ENCODE measurements at places on chromosomes 1 and 21.

DNA sequence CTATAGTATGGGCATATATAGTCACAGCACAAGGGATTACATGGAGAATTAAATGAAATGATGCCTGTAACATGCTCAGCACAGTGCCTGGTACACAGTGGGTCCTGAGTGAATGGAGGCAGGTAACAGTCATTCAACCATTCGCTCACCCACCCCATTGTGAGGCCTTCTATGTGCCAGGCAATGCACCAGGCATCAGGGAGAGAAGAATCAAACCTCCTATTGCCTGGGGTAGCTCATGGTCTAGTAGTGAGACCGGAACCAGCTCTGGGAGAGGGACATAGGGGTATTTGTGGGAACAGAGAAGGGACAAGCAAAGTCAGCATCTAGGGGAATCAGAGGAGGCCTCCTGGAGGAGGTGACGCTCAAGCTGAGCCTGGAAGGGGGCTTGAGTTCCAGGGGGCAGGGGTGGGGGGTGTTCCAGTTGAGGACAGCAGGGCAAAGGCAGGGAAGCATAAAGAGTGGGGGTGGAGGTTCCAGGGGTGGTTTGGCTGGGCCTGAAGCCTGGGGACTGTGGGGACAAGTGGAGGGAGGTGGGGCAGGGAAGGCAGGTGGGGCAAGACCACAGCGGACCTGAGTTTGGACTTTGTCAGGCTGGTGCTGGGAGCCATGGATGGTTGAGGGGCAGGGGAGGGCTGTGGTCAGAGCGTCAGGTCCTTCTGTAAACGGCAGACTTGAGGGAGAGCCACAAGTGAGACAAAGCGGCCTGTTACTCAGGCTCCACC, 591.6 kb downstream of the PTPRU start:
- DNase-seq, result no peak

- no peak for DNase-seq
These were observed 1995.1 kb downstream of the MRPL39 start for GRCh38 chr21:23612210-23612609.

GRCh38 chr1:163771637-163772036, 449.9 kb downstream of the NUF2 start:
- no peak for DNase-seq

- no peak for DNase-seq
These were observed 41.6 kb upstream of the MROH9 start for GRCh38 chr1:170893655-170894297.

GRCh38 chr1:197152662-197153061, 6.2 kb upstream of the ASPM start:
- DNase-seq, result no peak

DNA sequence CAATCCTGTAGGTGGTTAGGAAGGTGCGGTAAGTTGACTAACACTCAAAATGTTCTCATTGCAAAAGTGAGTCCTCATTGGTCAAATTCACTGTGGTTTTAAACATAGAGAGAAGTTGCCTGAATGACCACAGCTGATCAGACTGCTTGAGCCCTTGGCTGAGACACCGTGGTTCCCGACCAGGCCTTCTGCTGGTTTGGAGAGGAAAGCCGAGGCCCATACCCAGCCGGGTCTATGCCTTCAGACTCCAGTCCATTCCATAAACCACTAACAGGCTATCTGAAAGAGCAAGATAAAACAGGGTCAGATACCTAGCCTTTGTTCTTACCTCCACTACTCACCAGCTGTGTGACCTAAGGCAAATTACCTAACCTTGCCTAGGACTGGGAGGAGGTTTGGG, 133.9 kb downstream of the LMX1A start:
- DNase-seq, result no peak

DNA sequence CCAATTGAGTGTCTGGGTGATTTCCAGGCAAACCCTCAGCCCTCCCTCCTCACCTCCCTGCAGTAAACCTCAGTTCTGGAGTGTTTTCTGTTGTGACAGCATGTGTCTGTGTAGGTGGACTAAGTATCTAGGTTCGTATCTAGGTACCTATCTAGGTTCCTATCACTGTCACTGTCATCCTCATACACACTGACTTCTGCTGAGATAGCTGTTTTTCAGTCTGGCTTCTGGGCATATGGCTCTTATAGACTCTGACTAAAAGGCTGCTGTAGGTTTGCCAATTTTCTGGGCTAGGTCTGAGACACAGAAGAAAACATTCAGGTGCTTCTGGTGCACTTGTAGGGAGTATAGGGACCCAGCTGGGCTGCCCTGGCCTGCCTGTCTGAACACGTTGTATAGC, 8.1 kb upstream of the TRIM67 start:
- DNase-seq, result no peak

All from activated T-cell treated with anti-CD3 and anti-CD28 coated beads, Interleukin-2, amount 50 U/mL, for 72 hours (primary cell).